NCI-H446 (cell line): ENCODE measurements at places on chromosomes 6 and 20.

GRCh38 chr6:4451081-4451480 is 315.7 kb upstream of the ECI2 start:
- no peak for DNase-seq

GRCh38 chr6:121800047-121800446 is 364.6 kb downstream of the GJA1 start:
- DNase-seq, result no peak

DNA sequence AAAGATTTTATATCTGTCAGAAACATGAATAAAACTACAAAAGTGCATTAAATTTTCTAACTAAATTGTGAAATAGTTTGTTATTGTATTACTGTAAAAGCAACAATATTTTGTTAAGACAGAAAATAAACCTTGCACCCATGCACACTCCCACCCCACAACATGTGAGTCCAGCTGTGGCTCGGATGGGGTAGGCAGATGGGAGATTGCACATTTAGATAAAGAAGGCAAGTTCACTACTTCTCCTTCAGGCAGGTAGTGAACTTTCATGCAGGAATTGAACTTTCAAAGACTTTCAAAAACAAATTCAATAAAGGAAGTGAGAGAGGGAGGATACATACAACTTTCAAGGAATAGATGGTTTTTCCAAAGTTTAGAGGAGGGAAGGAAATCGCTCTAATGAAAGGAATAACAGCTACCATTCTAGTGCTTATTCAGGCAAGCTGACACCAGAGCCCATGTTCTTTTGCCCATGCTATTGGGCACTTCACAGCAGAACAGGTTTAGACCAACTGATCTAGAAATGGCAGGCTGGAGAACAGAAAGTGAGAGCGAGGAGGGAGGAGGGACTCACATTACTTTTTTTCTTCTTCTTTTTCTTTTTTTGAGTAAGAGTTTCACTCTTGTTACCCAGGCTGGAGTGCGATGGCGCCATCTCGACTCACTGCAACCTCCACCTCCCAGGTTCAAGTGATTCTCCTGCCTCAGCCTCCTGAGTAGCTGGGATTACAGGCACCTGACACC is 28.5 kb downstream of the SF3B5 start:
- DNase-seq, result no peak

GRCh38 chr6:101477436-101477835 is 83.9 kb downstream of the GRIK2 start:
- peak; percentile 82 for DNase-seq

DNA sequence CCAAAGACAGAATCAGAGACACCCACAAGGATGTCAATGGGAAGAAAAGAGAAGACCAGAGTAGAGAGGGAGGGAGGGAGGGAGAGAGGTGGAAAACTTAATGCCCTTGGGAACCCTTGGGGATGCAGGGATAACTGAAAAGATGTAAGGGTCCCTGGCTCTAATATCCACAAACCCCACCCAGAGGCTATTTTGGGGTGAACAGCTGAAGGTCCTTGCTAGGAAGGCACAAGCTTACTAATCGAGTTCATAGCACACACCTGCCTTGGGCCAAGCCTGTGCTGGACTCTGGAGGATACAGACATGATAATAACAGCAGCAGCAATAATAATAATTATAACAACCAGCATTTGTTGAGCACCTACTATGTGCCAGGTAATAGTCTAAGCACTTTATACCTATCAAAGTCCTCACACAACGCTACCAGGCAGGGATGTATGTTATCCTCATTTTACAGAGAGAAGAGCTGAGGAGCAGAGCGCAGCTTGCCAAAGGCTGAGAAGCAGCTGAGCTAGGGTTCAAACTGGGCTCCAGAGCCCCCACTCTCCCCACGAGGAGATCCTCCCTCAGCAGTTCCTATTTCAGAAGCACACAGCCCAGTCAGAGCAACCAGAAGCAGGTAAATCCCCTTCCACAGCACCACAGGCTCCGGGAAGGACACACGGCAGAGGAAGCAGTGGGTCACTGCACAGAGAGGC is 174.2 kb downstream of the ANKRD60 start:
- DNase-seq, result no peak

DNA sequence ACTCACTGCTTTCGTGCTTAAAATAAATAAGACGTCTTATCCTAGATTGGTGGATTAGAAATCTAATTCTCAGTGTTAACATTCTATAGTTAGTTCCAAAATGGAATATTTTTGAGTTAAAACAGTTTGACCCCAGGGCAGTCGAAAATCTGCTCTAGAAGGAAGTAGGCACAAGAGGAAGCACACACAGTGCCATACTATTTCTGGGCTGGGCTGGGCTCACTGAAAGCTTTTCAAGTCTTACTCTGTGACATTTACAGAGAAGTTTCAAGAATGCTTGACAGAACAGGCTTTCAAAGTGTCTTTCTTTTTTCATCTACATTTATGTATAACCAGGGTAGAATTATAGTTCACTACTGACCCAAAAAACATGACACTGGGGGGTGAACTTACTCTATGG is 209.8 kb downstream of the SOD2 start:
- no peak for DNase-seq

DNA sequence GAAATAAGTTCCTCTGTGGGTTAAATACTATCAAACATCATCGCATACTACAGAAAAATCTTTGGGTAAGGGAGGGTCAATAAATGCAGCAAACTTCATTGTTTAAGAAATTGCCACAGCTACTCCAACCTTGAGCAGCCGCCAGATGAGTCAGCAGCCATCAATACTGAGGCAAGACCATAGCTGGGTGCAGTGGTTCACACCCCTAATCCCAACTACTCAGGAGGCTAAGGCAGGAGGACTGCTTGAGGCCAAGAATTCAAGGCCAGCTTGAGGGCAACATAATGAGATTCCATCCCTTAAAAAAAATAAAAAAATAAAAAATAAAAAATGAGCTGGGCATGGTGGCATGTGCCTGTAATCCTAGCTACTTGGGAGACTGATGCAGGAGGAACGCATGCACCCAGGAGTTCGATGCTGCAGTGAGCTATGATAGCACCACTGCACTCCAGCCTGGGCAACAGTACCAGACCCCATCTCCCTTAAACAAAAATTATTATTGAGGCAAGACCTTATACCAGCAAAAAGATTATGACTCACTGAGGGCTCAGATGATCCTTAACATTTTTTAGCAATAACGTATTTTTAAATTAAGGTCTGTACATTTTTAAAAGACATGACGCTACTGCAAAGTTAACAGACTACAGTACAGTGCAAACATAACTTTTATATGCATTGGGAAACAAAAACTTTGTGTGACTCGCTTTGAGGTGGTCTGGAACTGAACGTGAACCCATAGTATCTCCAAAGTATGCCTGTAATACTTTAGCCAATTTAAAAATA is 8.8 kb downstream of the SRPK1 start:
- no peak for DNase-seq

- no peak for DNase-seq
These were observed 53.1 kb downstream of the PREX1 start for GRCh38 chr20:48774696-48775095.

- no peak for DNase-seq
These were observed 71.8 kb upstream of the HINT3 start for GRCh38 chr6:125884634-125885371.

DNA sequence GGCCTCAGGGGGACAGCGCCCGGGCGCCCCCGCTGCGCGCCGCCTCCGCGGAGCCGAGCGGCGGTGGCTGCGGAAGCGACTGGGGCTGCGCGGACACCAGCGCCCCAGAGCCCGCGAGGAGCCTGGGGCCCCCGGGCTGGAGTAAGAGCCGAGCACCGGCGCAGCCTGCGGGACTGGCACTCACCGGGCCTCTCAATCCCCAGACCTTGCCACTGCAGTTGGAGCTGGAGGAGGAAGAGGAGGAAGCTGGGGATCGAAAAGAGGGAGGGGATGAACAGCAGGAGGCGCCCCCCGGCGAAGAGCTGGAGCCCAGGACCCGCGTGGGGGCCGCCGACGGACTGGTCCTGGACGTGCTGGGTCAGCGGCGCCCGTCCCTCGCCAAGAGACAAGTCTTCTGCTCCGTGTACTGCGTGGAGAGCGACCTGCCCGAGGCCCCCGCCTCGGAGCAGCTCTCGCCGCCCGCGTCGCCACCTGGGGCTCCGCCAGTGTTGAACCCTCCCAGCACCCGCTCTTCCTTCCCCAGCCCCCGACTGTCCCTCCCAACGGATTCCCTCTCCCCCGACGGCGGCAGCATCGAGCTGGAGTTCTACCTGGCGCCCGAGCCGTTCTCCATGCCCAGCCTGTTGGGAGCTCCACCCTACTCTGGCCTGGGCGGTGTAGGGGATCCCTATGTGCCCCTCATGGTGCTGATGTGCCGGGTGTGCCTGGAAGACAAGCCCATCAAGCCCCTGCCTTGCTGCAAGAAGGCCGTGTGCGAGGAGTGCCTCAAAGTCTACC is 590 bp downstream of the RNF217 start:
- no peak for DNase-seq

DNA sequence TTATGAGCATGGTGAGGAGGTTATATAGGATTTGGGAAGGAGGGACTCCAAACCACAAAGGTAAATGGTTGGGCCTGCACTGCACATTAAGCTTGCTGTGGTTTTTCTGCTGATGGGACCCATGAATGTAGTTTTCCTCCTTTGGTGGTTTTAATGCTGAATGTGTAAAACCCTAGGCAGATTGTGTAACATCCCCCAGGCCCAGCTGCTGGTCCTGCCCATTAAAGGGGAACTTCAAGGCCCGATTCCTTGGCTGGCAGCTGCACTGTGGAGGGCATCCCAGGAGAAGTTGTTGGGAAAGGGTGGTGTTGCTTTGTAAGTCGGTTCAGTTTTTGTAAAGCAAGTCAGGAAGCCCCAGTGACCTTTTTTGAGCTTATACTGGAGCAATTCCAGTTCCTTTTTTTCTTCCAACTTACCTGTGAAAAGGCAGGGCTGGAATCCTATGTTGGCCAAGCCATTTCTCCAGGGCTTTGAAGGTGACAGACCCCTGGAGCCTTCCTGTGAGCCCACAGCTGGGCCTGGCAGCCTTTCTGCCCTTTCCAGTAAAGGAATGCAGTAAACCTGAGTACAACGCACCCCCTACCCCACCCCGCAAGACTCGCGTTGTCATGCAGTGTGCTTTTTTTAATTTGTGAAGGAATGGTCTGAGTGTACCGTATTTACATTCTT is 43.1 kb upstream of the NAA20 start:
- DNase-seq, result no peak

GRCh38 chr6:149443411-149444181 is 41.2 kb downstream of the ZC3H12D start:
- no peak for DNase-seq

DNA sequence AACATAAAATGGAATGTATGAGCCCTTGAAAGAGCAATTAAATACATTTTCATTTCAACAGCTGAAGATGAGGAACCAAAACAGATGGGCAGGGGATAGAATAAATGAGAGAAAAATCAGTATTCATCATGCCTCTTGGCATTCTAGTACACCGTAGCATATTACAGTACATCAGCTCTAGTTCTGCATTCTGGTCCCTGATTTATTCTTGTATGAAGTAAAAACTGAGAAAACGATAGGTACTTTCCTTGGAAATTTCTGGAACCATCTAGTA is 349.4 kb downstream of the ARHGAP18 start:
- no peak for DNase-seq

DNA sequence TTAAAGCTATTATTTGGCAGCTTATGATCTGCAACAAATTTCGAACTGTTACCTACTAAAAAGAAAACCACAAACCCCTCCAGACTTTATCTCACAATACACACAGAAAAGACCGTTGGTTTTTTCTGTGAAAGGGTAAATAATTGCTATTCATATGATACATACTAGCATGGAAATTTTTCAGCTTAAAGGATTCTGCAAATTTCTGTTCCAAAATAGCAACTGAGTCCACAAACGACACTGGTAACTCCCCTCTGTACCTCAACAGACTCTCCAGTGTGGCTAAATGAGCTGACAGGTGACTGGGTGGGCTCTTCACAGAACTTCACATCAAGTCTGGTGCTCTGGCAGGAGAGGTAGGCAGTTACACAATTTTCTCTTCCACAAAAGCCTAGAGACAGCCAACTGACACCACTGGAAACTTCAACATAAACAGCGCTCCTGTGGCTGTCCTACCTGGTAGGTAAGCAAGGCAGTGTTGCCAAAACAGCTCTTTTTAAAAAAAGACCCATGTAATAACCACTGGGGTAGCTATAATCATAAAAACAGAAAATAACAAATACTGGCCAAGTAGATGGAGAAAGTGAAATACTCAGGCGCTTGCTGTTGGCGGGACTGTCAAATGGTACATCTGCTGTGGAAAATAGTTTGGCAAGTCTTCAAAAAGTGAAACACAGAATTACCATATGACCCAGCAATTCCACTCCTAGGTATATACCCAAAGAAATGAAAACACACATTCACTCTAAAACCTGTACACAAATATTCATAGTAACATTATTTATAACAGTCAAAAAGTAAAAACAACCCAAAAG is 37.8 kb downstream of the ELOVL5 start:
- peak; percentile 33 for DNase-seq

DNA sequence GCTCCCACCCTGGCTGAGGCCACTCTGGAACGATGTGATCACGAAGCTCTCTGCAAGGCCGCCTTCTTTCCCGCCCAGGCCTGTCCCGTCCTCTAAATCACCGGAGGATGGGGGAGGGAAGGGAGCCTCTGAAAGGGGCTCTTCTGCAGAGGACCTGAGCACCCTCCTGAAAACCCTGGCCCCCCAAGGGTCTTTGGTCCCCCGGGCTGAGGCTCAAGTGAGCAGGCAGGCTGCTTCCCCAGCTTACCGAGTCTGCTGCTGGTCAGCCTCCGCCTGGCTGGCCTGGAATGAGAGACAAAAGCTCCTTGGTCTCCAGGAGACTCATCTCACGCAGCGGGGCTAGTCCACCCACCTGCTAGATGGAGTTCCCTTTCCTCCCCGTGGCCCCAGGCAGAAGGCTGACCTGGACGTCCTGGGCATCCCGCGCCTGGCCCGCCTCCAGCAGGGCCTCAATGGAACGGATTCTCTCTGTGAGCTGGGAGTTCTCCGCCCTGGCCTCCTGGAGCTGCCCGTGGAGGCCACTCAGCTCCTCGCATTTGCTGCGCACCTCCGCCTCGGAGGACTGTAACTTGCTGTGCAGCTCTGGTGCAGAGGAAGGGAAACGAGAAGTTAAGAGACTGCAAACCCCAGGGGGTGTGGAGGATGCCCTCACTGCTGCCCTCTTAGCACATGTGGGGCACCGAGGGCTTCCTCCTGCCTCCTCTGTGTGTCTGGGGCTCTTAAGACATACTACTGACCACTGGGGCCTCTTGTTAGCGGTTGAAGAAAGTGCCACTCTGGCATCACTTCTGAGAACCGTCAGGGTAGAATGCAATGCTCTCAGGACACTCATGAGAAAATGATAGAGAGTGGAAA is 54.7 kb downstream of the RRBP1 start:
- DNase-seq, result no peak

DNA sequence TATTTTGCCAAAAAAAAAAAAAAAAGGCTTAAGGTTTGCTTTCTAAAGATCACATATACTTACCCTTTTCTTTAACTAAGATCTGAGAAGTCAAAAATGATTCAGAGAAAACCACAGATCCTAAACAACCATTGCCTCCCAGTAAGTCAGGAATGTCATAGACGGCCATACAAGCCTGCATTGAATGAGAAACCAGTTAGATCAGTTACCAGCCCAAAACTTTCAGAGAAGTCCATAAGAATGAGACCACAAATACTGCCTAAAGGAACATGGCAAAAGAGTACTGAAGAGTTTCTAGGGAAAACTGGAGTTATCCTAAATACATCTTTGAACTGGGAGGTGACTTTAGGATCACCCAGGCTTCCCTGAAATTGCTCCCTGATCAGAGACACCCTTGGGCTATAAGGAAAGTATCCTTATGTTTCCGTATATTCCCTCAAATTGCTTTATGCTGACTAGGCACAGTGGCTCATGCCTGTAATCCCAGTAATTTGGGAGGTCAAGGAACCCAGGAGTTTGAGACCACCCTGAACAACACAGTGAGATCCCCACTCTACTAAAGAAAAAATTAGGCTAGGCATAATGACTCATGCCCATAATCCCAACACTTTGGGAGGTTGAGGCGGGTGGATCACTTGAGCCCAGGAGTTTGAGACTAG is 79.4 kb upstream of the SLC4A11 start:
- no peak for DNase-seq
